ENCODE measurements at places on chromosomes 5 and 9.

DNA sequence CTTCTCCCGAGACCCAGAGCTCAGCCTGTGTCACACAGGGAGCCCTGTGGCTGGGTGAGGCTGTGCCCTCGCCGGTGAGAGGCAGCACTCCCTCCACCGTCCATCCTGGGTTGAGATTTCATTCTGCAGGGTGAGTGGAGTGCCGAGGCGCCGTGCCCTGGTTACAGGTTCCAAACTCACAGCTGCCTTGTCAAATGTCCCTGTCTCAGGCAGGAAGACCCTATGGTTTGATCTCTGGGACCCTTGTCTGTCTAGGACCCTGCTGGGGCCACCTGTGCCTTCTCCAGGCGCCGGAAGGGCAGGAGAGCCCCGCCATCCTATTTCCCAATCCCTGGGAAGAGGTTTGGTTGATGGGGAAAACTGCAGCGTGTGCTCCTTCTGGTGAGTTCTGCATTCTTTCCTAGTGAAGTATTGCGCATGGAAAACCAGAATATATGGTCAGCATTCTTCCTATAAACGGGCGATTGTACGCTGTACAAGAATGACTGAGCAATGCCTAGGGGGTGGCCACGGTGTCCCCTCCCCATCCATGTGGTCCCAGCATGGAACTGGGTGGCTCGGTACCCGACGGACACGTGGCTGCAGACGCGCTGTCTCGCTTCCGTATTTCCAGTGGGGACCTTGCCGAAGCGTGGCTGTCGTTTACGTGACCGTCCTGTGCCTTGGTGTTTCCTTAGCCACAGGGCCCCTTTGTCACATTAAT lies 95.9 kb upstream of the COL5A1 start:
- no peak for DNase-seq

DNA sequence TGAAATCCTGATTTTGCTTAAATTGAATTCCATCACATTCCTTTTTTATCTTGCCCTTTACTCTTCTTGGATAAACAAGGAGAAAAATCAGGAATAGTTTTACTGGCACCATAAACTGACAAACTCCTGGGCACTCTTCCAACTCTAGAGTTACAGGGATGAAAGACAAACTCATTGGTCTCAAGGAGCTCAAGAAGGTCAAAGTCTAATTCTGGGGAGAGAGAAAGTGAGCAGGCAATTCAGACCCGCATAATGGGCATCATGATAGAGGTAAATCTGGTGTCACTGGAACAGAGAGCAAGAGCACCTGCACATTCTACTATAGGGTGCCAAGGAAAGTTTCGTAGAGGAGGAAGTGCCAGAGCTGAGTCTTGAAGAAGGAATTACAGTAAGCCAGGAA lies 64.8 kb downstream of the GRIN3A start:
- DNase-seq, result no peak

- no peak for DNase-seq
These were observed 131.4 kb downstream of the MCTP1 start for GRCh38 chr5:95153511-95153910.

GRCh38 chr9:134933076-134933659 lies 15.5 kb upstream of the FCN1 start:
- no peak for DNase-seq

- DNase-seq, result no peak
These were observed 22.0 kb upstream of the IFNE start for GRCh38 chr9:21504113-21504512.

GRCh38 chr9:124467410-124468060 lies 17.3 kb downstream of the ADGRD2 start:
- DNase-seq, result no peak

DNA sequence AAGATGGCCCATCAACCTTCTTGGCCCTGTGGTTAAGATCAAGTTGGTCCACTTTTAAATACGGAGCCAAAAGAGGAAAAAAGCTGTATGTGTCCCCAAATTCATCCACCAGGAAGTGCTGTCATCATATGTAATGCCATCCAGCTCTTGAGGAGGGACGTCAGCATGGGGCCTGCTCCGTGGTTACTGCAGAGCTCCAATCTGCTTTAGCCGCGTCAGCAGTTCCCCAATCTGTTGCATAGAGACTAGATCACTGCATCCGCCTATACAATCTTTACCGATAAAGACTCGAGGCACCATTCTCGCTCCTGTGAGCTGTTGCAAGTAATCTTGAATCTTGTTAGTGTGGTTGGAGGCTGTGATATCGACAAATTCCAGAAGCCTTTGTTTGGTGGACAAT lies 65.7 kb downstream of the GABRA6 start:
- DNase-seq, result no peak

GRCh38 chr9:93815677-93816076 lies 139.5 kb downstream of the BARX1 start:
- no peak for DNase-seq
